ENCODE measurements at places on chromosomes 2 and 18.

DNA sequence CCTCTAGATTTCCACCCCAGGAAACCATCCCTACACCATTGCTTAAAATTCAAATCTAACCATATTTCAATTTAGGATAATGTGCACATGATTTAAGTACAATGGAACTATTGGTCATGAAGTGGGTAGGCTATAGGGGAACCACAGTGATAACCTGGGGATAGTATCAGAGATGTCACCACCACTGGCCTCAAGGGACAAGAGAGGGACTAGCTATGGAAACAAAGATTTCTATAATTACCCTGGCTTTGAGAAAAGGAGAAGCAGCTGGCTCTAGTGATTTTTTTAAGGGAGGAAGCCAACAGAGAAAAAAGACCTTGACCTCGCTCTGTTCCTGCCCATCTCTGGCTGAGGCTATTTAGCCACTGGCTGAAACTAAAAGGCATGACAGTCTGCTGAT, 132.0 kb downstream of the MEP1B start:
- DNase-seq = no peak

- no peak for DNase-seq
These were observed 136.9 kb downstream of the MYO3B start for GRCh38 chr2:170314744-170315447.

- no peak for DNase-seq
These were observed 386.3 kb upstream of the CHAC2 start for GRCh38 chr2:53381271-53381670.

DNA sequence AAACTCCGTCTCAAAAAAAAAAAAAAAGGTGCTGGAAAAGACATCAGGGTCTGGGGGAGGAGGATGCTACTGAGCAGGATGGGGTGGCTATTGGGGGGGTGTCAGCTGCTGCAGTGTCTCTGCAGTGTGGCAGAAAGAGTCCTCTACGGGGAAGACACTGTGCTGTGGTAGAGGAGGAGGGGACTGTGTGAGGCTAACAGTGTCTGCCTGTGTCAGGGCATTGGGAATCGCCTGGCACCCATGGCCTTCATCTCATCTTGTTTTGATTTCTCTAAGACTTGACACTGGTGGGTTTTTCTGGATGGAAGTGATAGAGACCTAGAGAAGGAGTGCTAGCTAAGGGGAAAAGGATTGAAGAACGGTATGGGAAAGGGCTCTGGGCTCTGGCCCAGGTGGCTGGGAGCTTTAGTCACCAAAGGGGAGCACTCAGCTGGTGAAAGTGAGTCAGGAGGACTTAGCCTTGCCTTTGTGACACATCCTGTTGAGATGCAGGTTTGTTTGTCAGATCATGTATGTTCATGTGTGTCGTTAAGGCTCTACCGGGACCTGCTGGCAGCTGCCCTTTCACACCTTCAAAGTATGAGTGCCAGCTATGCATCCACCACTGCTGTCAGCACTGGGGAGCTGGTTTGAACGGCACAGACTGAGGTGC, 58.0 kb downstream of the FARP2 start:
- no peak for DNase-seq

- no peak for DNase-seq
These were observed 101.1 kb downstream of the ZBTB7C start for GRCh38 chr18:48308027-48308635.

All from stimulated activated CD4-positive, alpha-beta T cell treated with anti-CD3 and anti-CD28 coated beads, Interleukin-1b, Interleukin-23, amount 100 ng/mL, for 4 hours (primary cell).